ENCODE measurements at places on chromosomes 4 and X.

- DNase-seq: no peak
These were observed 193.7 kb downstream of the MAGEB5 start for GRCh38 chrX:26409636-26410035.

DNA sequence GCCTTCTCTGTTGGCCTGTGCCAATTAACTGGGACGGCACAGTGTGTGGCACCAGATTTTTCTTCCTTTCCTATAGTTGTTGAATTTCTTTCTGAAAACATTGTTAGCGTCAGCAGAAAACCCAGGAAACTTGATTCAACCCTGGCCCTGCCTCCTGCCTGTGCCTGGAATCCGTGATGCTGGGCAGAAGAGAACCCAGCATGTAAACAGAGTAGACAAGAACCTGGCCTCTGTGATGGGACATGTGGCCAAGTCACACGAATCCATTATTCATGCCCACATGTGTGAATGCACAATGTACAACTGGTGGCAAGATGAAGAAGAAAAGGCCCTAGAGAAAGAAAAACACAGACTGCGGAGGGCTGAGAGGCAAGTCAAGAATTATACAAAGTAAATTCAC is 111.4 kb downstream of the EFHC2 start:
- no peak for DNase-seq

DNA sequence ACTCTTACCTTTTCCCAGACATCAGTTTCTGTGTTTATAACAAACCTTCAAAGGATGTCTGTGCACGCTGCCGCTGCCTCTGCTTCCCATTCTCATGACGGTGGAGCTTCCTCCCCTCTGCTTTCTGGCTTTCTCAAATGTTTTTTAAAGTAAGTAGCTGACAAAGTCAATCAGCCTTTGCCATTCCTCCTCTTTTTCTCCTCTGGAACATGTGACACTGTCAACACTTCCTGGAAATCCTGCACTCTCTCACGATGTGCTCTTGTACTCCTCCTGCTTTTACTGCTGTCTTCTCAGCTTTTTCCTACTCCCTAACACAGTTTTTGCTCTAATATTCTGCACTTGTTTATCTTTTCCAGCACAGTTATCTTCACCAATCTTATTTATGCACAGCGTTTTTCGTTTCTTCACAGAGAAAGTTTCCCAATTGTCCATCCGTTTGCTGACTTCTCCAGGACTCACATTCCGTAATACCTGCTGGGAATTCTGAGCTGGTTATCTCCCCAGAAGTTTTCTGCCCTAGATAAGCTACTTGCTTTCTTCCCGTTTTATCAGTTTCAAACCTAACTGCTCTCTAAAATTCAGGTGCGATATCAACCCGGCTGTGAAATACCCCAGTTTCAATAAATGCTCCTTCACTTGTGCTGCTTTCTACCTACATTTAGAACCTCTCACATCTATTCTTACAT is 465.6 kb upstream of the AGA start:
- no peak for DNase-seq

DNA sequence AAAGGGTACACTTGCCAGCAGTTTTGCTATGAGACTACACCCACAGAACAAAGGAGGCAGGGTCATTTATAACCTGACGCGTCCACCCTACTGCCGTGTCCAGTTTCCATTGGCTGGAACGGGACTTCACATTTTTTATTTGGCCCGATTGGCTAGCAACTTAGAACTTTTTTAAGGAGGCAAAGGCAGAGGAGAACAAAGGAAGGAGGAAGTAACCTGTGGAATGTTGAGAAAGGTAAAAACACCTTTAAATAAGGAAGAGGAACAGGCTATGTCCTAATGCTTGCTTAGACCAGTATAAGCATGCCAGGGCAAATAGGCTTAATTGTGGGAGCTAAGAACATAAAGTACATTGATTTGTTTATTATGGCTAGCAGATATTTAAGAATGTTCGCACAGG is 18.7 kb downstream of the KDM6A start:
- DNase-seq: no peak

GRCh38 chr4:110597582-110597981 is 25.3 kb downstream of the PITX2 start:
- no peak for DNase-seq

DNA sequence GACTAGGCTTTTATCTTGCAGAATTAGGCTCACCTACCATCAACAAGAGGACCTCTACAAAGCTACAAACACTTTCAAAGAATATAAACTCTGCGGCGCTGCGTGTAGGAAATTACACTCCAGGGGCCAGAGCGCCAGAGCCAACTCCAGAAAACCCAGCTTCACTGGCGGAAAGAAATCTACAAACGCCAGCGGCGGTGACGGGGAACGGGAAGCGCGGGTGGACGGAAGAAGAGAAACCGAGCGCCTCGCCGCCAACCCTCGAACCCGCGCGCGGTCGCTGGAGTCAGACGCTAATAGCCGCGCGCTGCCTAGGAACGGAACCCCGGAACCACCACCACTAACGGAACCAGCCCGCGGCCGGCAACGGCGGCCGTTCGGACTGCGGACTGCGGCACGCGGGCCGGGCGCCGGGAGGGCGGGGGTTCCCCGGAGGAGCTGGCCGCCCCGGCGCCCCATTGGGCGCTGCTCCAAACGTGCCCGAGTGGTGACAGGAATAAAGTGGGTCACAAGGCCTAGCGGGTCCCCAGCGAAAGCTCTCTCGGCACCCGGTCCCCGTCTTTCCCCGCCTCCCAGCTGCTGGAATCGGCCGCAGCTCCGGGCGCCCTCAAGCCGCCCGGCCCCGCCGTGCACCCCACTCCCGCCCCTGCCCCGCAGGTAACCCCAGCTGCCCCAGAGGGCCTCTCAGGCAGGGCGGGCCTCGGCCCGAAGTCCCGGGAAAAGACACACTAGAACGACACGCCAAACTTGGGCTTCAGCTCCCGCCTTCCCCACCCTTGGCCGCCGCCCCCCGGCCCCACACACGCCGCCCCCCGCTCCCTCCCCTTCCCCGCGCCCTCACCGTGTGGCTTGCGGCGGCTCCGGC is 836 bp downstream of the CLOCK start:
- DNase-seq: peak; percentile 65

GRCh38 chrX:70049925-70050324 is at the start of gene AWAT2:
Gene AWAT2, minus strand, starts transcription at chrX:70049938. Its CDS starts 6 bp downstream, at chrX:70049932.
- DNase-seq: no peak

GRCh38 chrX:24395775-24396174 is 35.3 kb downstream of the SUPT20HL1 start:
- peak; percentile 62 for DNase-seq

DNA sequence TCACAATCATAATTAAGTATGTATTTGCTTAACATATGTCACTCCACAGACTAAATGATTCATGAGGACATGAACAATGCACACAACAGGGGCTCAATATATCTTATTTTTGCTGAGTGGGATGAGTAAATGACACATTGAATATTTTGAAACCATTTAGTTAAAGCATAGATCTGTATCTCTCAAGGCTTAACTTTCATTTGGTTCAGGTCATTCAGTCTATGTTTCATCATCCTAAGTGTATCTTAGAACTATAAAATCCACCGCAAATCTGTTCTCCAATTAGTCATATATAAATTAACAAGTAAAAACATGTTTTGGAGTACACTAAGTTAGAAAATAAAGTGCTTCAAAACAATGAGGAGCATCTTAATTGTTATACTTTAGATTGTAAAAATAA is 45.8 kb downstream of the AREG start:
- DNase-seq: no peak

GRCh38 chr4:95183656-95184408 is 364.9 kb downstream of the UNC5C start:
- DNase-seq: no peak

DNA sequence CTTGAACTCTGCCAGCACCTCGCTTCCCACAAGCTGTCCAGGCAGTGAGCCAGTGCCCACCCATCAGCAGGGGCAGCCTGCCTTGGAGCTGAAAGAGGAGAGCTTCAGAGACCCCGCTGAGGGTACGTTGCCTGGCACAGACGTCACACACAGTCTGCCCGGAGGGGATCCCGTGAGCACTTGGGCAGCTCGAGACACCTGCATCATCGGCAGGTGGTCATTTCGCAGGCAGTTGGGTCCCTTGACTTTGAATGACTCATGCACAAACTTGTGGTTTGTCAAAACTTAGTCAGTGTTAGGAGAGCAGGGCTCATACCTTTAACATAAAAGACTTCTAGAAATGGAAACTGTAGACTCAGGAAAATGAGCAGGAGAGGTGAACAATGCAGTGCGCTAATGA is 9.9 kb downstream of the TACC3 start:
- DNase-seq: no peak

DNA sequence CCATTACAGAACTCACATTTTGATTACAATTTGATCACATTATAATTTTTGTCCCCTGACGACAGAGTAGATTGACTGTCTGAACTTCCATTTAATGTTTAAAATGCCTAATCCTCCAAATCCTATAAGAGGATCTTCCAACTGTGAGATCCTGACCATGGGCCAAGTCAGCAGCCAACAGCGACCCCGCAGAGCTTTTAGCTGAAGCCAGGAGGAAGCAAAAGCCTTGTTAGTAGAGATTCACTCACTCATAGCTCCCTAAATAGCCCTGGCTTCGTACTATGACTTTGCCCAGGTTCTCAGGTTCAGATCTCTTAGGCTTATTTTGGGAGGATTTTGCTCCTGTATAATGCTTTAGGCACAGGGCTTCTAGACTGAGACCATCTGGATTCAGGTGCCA is 413.1 kb downstream of the NKX6-1 start:
- no peak for DNase-seq

GRCh38 chr4:24727390-24728224 is 67.8 kb upstream of the SOD3 start:
- no peak for DNase-seq

DNA sequence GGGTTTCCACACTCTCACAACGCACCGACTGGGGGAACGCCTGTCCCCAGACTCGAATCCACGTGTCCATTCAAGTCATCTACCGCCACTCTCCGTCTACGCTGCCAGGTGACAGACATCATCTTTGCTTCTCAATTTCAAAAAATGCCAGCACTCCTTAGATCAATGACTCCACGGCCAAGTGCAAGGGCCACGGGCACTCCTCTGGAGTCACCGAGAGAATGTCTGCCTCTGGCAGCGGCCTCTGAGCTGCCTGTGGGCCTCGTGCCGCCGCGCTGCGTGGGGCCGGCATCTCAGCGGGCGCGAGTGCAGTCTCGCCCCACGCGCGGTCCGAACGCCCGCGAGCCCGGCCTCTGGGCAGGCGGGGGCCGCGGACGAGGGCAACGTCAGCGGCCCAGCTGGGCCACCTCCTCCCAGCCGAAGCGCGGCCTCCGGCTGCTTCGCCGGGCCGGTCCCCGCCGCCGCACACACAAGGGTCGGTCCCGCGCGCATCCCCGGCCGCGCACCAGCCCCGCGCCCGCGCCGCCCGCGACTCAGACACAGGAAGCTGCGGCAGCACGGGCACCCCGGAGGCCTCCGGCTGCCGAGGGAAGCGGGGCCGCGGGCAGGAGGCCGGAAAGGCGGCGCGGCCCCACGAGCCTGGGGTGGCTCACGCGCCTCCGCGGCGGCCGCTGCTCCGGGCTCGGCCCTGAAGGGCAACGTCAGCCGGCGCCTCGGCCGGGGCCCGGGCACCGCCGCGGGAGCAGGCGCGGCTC is 450 bp downstream of the ACSL1 start:
- DNase-seq: peak; percentile 38

DNA sequence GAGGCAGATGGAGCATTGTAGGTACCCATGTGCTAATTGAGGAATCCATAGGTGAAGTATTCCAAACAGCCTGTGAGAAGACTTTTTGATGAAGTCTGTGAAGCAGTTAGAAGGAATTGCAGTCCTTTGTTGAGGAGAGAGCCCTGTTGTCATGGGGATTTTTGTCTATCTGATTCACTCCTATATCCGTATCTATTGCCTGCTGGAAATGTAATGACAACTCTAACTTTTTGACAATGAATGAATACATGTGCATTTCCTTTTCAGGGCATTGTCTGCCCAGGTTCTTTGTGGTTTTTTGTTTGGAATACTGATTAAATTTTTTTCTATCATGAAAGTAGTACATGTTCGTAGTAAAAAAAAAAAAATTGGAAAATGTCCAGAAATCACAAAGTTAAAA is 31.1 kb downstream of the STK32B start:
- DNase-seq: no peak

DNA sequence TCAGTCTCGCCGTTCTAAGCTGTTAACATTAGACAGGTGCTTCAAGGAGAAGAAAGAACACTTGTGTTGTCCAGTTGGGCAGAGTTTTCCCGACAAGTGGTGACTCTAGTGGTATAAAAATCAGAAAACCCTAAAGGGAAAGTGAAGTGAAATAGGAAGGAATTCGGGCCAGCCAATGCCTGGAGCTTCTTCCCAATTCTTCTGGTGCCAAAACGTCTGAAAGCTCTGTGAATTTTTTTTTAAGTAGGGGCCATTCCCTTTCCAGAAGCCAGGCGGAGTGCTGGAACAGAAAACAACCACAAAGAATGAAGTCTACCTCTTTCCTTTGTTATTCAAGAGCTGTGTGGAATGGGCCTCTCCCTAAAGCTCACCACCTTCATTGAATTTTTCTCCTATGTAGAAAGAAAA is 43.1 kb upstream of the PPARGC1A start:
- DNase-seq: peak; percentile 62

GRCh38 chr4:113575401-113575800 is 186.1 kb downstream of the CAMK2D start:
- DNase-seq: peak; percentile 61

GRCh38 chrX:13659063-13659462 is 6.1 kb downstream of the TCEANC start:
- DNase-seq: peak; percentile 66

DNA sequence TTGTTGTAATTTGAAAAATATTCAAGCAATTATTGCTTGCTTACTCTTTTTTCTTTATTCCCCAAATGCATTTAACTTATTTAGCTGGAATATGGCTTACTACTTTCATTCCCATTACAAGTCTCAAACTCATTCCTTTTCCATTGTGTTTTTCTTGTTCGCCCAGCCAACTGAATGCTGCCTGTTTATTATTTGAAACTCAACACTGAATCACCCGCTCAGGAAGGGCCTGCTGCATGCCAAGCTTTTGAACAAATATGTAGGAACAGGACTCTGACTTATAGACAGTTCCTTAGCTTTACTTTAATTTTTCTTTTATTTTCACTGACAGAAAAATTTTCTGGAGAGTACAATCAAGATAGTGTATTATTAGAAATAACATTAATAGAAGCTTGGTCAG is 12.9 kb downstream of the PCDH18 start:
- peak; percentile 65 for DNase-seq

GRCh38 chr4:155975511-155975910 is 21.8 kb upstream of the CTSO start:
- DNase-seq: no peak

GRCh38 chrX:4151798-4152197 is 438.3 kb upstream of the PRKX start:
- DNase-seq: no peak

- DNase-seq: no peak
These were observed 10.8 kb downstream of the NR3C2 start for GRCh38 chr4:148431401-148431800.

Measured in AG10803 (cell line).